ENCODE measurements at places on chromosomes 5 and 9.

GRCh38 chr5:76755779-76756637, 40.1 kb downstream of the F2R start:
- DNase-seq = no peak

GRCh38 chr9:106449336-106449927, 413.5 kb upstream of the ZNF462 start:
- no peak for DNase-seq

- DNase-seq = no peak
These were observed 172.2 kb downstream of the HSD17B3 start for GRCh38 chr9:96129747-96130146.

- DNase-seq = no peak
These were observed 301.4 kb downstream of the MLLT3 start for GRCh38 chr9:20320921-20321320.

DNA sequence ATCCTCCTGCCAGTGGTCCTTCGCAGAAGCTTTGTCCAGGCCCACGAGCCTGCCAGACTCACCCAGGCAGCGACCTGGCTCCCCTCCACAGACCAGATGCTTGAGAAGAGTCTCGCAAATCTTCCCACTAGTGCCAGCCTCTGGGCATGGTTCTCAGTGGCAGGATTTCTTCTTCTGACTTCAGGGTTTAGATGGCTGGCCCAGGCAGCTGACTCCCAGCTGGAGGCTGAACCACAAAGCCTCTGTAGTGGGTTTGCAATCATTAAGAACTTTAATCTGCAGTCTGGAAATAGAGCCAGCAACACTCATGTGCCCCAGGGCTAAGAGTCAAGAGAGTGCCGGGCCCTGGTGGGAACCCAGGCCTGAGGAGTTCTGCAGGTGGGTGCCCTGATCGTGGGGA, 90.6 kb upstream of the ICE1 start:
- DNase-seq = no peak

DNA sequence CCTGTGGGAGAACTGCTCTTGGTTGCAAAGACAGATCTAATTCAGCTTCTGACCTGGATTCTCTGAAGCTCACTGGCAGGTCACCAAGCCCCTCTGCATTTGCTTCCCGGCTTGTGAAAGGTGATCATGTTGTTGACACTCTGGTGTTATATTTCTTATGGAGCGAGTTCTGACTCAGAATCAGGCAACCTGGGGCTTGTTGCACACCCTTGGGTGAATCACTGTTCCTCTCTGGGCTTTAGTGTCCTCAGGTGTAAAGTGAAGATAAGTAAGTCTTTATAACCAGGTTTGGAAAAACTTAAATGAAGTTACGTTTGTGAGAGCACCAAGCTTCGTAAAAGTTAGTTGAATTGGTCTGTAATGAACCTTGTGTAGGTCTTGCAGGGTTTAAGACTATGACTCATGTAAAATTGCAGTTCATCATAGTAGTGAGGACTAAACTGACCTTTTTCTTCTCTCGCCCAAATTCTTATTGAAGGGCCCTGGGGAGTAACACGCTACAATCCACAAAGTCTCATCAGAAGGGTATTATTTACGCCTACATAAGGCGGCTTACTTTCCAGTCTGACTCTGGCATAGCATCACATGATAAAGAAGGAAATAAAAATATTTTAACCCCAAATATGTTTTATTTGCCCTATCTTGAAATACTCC, 218.6 kb downstream of the TMEM38B start:
- DNase-seq = no peak

GRCh38 chr9:129322022-129322621, 144.1 kb upstream of the IER5L start:
- DNase-seq = no peak

- DNase-seq = no peak
These were observed 86.6 kb downstream of the TRIO start for GRCh38 chr5:14229734-14230133.

DNA sequence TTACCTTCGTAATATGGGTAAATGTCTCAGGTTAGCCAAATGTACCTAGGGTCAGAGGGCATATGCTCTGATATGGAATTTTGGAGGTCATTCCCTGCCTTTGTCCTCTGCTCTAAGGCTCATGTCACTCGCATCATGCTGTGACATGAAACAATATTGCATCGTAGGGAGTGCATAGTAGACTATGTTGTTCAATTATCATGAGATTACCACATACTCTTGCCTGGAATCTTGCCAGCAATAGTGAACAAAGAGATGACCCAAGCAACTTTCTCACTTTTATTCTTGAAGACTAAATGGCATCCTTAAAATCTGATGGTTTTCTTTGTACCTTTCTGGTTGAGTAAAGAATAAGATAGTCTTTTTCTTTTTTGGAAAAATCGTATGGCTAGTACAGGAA, 27.6 kb downstream of the ZNF462 start:
- no peak for DNase-seq

DNA sequence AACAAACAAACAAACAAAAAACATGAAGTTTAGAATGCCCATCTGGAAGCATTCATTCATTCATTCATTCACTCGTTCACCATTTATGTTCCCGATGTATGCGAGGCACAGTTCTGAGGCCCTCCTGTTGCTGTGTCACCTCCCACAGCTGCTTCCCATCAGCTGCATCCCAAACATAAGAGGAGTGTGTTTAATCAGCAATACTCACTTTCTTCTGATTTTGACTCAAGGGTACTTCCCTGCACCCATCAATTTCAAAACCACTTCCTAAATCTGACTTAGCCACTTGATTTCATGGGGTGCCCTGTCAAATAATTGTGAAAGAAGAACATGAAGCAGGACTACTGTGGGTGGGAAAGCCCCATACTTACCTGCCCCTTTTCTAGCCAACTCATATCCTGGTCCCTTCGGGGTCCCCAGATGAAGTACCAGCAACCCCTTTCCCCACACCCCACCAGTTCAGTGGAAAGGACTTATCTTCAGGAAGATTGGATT, 128.0 kb upstream of the IL12B start:
- DNase-seq = peak; percentile 23

GRCh38 chr5:82359272-82359671, 81.1 kb upstream of the RPS23 start:
- no peak for DNase-seq

DNA sequence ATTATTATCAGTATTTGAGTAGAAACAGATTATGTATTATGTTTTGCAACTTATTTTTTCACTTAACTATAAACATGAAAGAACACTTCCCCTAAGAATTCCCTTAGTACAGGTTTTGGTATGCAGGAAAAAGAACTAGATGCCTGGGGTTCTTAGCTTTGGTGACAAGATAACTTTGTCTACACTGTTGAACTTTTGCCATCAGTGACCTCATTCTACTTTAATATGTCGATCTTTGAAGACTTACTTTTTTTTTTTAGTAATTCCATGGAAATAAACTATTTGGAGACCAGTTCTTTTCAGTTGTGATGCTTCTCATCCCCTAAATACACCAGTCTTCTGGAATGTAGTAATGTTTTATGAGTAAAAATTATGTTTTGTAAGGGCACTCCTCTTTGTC, 34.3 kb downstream of the ZNF462 start:
- no peak for DNase-seq

DNA sequence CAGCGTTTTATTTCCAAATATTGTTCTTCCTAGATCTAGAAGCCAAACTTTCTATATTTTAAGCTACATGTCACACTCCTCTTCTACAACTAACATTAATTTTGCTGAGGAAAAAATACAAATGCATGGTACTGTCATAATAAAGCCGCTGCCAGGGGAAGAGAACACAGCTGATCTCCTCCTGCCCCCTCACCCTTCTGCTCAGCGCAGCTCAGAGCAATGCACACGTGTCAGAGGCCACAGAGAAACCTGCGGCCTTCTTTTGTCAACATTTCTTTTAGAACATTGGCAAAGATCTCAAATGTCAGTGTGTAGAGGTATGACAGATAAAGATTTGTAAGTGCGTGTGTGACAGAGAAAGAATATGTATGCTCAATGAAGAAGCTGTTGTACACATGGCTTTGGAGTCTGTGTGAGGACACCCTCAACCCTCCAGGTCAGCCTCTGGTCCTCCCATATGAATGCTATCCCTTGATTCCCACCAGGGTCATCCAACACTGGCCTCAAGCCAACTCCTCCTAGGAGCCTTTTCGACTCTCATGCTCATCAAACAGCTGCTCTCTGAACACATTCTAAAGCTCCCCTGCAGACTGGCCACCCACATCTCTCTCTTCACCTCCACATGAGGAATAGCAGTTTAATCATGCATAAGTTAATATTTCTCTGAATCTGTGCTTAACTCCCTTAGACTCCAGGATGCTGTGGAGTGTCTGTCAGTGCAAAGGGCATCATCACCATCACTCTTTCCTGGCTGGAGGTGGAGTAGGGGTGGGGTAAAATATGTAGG, 40.9 kb downstream of the TAS2R1 start:
- DNase-seq = no peak

DNA sequence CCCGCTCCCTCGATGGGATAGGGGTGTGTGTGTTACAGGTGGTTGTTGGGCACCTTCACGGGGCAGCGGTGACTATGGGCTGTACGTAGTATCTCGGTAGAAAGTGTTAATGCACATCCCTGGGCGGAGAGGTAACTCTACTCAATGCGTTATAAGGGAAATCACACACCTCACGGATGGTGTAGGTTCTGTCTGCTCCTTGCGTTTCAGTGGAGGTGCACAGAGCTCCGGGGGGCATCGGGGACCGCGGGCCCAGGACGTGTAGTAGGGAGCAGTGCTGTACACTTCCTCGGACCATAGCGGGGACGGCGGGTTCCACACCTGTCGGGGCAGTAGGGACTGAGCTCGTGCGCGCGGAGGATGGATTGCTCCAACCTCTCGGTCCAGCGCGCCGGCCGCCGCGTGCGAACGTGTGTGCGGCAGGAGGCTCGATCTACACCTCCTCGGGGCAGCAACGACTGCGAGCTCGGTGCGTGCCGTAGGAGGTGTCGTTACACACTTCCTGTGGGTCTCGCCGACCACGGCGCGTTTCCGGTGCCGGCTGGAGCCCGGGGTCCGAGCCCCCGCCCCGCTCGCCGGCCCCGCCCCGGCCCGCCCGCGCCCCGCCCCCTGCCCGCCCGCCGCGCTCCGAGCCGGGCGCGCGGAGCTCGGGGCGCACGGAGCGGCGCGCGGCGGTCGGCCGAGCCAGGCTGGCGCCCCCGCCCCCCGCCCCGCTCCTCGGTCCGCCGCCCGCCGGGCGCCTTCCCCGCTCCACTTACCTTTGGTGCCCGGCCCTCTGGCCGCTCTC, at the start of gene KIAA1958:
Gene KIAA1958, plus strand, starts transcription at position 607 of the 787 bp plus-strand sequence. CDS start 87,254 bp downstream, outside the sequence.
- peak; percentile 84 for DNase-seq

GRCh38 chr5:2920312-2920711, 168.8 kb upstream of the IRX2 start:
- DNase-seq = no peak

DNA sequence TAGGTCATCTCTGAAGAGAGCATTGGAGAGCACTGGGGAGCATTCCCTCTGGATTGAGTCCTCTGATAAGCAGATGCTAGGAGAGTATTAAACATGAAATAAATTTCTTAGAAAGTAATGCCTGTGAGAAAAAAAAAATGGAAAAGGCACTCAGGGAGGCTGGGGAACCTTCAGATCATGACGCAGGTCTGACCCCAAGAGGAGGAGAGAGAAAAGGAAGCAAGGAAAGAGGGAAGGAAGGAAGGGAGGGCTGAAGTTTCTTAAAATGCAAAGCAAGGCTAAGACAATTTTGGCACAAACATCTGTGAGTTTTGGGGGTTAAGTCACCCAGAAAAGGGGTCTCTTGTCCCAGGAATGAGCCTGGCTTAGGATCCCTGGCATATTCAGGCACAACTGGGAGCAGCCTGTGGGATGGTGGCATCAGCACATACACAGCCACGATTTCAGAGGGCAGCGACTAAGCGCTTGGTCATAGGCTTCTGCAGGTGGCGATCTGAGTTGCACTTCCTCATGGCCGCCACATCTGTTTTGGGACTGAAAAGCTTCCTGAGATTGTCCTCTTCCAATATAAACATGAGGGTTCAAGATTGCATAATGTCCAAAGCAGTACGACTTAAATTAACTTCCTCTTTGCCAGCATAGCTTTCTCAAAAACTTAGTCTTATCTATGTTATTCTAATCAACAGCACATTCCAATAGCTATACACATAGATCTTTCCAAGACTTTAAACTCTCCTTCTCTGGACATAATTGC, 692.7 kb downstream of the DNAH5 start:
- no peak for DNase-seq

- no peak for DNase-seq
These were observed 2.0 kb downstream of the CYFIP2 start for GRCh38 chr5:157267761-157268480.

GRCh38 chr9:91239367-91240111, 122.2 kb downstream of the AUH start:
- no peak for DNase-seq

DNA sequence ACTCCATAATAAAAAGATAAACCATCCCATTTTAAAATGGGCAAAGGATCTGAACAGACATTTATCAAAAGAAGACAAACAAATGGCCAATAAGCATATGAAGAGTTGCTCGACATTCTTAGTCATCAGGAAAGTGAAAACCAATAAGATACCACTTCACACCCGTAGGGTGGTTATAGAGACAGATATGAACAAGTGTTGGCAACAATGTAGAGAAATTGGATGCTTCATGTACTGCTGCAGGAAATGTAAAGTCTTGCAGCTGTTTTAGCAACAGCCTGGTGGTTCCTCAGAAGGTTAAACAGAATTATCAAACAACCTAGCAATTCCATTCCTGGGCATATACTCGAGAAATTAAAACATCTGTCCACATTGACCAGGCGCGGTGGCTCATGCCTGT, 42.5 kb downstream of the GTF3C4 start:
- no peak for DNase-seq

- no peak for DNase-seq
These were observed 1309.1 kb upstream of the DMAC1 start for GRCh38 chr9:9108641-9109040.

- DNase-seq = no peak
These were observed 51.9 kb downstream of the DMRT2 start for GRCh38 chr9:1101846-1102641.

DNA sequence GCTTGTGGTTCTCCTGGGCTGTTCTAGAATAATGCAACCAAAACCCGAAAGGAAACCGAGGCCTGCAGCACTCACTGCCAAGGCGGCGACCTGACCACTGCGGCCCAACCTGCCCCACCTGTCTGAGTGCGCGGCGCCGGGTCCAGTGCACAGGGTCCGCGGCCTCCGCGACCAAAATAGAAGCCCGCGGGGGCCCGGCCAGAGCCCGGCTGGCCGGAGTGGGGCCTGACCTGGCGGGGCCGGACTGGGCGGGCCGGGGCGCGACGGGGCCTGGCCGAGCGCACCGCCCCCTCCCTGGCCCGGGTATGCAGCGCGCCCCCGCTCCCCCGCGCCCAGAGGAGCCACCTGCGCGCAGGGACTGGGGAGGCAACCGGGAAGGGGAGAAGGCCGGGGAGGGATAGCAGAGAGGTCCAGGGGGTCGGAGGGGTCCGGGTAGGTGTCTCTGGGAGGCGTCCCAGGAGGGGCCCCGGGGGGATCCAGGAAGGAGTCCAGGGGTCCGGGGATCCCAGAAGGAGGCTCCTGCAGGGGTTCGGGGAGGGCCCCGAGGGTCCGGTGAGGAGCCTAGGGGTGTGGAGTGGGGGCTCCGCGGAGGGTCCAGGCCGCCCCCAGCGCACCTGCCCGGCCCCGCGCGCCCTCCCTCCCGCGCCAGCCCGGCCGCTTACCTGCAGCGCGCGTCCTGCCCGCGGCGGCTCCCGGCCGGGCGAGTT, 503 bp downstream of the SEMA4D start:
- no peak for DNase-seq

GRCh38 chr5:83654427-83654994, 66.1 kb downstream of the HAPLN1 start:
- no peak for DNase-seq

- DNase-seq = no peak
These were observed 159.7 kb upstream of the TLX3 start for GRCh38 chr5:171149333-171149732.

- no peak for DNase-seq
These were observed 72.6 kb upstream of the IL12B start for GRCh38 chr5:159402856-159403255.

- DNase-seq = no peak
These were observed 58.9 kb upstream of the GRAMD2B start for GRCh38 chr5:126364206-126364902.

Measured in GM18507 (cell line).